ENCODE measurements at places on chromosomes 16 and 17. TPM values are rescaled to one million over a fixed set of nuclear protein-coding genes. Genes with fewer than 3 reads are reported as not detected.

Gene PRSS21
- not detected for polyA plus RNA-seq

Gene HS3ST3B1
- polyA plus RNA-seq: 0.91 TPM

Gene DPEP1
- 37.3 TPM for polyA plus RNA-seq

Gene MMP2
- polyA plus RNA-seq: 364 TPM

Gene NHLRC4
- 2.7 TPM for polyA plus RNA-seq

Gene PERCC1
- not detected for polyA plus RNA-seq

Gene TEN1
- polyA plus RNA-seq: 22.5 TPM

Measured in left renal pelvis (tissue), 4 donors.